ENCODE measurements at places on chromosomes 3 and 15. TPM values are rescaled to one million over a fixed set of nuclear protein-coding genes. Genes with fewer than 3 reads are reported as not detected.
A peak's percentile ranks its signal among the peaks of the same experiment; 100 is the strongest.

- DNase-seq, result no peak
Observed at GRCh38 chr15:74180881-74181602, 7.5 kb downstream of the ISLR start.

GRCh38 chr15:69468241-69469121 lies 15.9 kb downstream of the RPLP1 start:
- DNase-seq, result no peak

- DNase-seq, result no peak
Observed at GRCh38 chr15:64599716-64600115, 139.3 kb downstream of the ZNF609 start.

DNA sequence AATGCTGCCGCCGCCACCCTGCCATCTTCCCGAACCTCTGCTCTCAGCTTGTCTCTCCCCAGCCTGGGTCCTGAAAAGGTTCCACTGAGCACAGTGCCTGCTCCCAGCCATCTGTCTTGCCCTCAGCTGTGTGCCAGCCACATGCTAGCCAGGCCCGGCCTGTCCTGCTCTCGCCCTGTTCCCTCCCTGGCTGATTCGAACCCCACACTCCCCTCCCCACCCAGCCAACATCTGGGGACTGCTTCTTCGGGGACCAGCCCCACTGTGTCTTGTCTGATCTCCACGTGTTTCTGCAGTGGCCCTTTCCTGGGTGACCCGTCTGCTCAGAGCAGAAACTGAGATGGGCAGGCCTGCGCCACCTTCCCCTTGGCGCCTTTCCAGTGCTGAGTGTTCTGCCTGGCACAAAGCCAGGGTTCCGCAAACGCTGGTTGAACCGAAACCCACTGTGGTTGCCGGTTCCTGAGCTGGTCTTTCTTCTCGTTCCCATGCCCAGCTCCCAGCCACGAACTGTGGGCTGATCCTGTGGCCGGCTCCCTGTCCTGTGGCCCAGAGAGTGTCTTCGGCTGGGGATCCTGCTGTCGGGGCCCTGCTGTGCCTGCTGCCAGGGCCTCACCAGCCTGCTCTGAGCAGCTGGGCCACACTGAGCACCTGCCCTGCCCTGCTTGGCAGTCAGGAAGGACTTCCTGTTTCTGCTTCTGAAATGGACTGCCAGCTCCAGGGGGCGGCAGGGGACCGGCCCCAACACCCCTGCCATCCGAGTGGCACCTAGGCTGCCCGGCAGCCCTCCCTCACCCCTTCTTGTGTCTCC lies 62.7 kb upstream of the KLF13 start:
- no peak for DNase-seq

Gene SLC25A20
- 8.7 TPM for total RNA-seq

Gene CD200R1
- not detected for total RNA-seq

DNA sequence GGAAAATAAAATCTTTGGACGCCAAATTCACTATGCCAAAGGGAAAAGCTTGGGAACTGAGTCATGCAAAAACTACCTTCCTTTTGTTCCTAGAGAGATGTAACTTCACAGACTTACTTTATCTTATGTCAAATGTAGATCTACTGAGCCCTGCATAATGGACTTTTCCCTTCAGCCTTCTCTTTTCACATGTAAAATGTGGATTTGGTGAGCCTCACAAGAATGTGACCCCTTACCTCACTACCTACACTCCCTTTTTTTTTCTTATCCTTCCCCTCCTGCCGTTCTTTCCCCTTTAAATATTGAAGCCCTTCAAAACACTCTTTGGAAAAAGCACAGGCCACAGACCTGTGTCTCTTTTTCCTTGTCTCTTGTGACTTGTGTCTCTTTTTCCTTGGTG lies 14.0 kb upstream of the PCCB start:
- DNase-seq, result no peak

GRCh38 chr3:4290272-4290893 lies 12.8 kb upstream of the SETMAR start:
- DNase-seq, result no peak

DNA sequence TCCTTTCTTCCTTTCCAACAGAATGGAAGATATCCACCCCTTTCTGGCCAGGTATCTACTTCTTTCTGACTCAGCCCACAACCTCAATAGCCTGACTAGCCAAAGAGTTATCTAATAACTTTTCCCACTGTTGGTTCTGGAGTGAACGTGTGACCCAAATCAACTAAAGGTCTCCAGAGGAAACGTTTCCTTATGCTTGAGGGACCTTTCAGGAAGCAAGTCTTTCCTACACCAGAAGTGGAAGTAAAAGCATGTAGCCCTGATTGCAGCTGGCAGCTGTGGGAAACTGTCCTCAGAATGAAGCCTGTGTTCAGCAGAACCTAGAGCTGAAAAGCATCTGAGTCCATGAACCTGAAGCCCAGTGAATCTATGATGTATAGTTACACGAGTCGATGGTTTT lies 34.7 kb upstream of the PHLDB2 start:
- DNase-seq, result no peak

DNA sequence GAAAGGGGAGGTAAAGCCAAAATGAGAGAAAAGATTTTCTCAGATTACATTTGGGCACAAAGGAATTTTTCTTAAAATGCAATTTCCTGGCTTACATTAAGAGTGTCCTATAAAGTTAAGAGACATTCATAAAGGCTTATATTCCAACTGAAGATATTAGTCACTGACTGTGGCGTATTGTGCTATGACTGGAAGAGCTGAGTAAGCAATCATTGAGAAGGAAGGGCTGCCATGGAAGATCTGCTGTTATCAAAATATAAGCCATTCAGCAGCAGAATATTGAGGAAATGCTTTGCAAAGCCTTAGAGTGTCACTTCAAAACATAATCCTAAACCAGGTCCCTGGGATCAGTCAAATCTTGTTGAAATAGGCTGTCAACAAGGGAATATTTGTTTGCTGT lies 593.9 kb downstream of the TUSC7 start:
- no peak for DNase-seq

Gene ANKRD34C
- total RNA-seq, result not detected

Gene TRIM59
- total RNA-seq, result 41.6 TPM

DNA sequence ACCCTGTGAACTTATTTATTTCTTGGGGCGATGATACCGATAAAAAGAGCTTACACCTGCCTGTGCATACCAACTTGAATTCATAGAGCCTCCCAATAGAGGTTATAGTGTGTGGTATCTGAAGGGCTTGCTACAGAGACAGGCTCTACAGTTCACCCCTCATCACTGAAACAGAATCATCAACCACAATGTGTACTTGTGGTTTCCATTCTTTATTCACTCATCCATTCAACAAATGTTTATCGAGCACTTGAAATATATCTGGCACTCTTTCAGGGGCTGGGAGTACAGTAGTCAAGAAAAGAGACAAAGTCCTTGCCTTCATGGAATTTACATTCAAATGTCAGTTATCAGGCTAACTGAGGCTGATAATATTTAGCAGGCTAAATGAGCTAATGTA lies 134.4 kb upstream of the SKOR1 start:
- no peak for DNase-seq

DNA sequence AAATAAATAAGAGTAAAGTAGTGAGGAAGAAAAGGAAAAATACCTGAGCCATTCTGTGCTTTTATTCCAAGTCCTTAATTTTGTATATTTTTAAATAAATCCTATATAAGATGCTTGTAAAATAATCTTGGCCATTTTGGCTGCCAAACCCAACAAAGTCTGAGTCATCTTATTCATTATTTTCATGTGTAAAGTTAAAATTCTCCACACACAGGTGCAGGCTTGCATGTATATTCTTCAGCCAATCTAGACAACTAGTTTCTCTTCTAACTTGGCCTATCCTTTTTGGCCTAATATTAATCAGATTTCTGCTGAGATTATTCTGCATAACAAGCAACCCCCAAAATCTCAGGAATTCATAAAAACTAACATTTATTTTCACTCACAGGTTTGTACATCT lies 189.8 kb upstream of the ATP11B start:
- no peak for DNase-seq

DNA sequence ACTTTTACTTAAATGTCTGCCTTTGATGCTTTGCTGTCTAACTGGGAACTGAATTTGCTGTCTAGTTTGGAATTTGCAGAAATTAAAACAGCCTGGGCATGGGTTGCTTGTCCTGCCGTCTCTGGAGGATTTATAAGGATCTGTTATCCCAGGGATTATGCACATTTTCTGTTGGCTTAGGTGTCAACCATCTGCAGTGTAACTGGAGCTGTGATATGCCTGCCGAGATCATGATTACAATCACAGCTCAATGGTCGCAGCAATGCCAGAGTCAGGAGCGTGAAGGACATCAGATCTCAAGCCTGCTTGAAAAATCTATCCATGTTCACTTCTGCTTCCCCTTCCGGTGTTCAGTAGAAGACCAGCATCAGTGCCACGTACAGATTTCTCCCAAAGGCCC lies 41.8 kb upstream of the SETMAR start:
- DNase-seq, result no peak

DNA sequence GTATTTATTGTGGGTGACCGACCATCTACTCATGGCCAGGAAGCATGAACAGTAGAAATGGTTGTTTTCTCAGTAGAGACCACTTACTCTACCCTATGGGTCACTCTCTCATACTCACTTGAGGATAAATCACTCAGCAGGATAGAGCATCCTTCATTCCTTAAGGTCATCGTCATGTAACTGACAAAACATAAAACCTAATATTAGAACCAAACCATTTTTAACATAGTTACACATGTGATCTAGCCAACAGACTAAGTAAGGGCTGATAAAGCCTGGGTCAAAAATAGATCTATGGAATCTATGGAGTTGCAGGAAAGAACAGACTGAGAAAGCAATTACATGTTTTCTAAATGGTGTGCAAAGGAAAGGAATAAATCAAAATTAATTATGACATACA lies 769.1 kb downstream of the NTRK3 start:
- DNase-seq, result no peak

- DNase-seq, result no peak
Observed at GRCh38 chr3:42711491-42712343, 9.1 kb upstream of the HHATL start.

GRCh38 chr3:50358355-50358910 lies 888 bp downstream of the TMEM115 start:
- DNase-seq, result no peak

GRCh38 chr3:13621381-13622221 lies 72.7 kb downstream of the FBLN2 start:
- DNase-seq, result no peak

Gene LMAN1L
- total RNA-seq, result 0.17 TPM

Gene EFCC1
- 1.0 TPM for total RNA-seq

Gene RHCG
- not detected for total RNA-seq

Gene SUCNR1
- 0.17 TPM for total RNA-seq

Gene TNFSF10
- 0.20 TPM for total RNA-seq

Gene GATM
- total RNA-seq, result 3.1 TPM

Gene RASL12
- total RNA-seq, result 0.25 TPM

GRCh38 chr3:163644172-163644571 lies 1434.1 kb downstream of the SI start:
- no peak for DNase-seq

DNA sequence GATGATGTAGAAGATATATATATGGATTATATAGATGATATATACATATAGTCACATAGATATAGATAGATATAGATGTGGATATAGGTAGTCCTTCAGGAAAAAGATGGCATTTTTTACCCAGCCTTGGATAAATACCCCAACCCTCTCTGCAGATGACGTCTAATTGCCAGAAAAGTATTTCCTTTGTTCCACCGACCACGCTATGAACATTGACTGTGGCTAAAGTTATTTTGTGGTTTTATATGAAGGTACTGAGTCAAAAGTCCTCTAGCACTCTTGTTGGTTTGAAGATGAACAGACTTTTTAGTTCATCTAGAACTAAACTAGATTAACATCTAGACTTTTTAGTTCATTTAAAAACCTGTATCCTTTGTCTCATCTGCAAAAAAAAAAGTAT lies 207.7 kb downstream of the PLOD2 start:
- no peak for DNase-seq

DNA sequence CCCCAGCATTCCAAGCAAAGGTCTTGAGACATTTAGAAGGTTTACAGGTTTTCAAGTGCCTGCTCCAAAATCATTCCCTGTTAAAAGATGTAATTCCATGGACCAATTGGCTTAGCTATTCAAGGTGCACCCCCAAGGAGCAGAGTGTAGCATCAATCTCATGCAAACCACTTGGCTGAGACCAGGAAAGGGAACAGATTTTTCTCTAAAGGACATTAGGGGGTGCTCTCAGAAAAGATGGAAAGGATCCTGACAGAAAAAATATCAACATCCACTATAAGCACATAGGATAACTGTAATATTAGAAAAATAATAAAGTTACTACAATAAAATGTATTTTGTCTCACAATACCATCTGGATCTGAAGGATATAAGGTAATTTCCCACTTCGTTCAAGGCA lies 328.0 kb upstream of the CDIN1 start:
- no peak for DNase-seq

DNA sequence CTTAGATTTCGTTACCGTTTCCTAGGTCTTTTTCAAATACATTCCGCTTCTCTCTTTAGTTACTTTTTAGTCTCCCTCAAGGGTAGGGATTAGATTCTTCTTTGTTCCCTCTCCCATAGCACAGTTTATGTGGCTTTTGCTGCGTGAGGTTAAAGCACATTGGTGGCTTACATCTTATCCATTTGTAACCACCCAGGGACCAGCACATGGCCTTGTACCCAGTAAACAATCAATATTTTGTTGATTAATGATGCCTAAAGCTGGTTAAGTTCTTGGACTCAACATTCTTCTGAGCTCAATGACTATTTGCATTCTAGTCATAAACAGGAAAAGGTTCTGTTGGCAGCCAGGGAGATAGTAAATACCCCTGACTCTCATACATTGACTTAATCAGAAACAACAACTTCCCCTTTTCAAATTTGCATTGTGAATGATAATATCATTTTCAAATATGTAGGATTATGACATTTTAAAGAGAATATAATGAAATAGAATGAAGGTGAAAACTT lies 60.2 kb downstream of the CACNA1D start:
- no peak for DNase-seq

GRCh38 chr15:42608752-42609488 lies 33.5 kb downstream of the STARD9 start:
- no peak for DNase-seq

DNA sequence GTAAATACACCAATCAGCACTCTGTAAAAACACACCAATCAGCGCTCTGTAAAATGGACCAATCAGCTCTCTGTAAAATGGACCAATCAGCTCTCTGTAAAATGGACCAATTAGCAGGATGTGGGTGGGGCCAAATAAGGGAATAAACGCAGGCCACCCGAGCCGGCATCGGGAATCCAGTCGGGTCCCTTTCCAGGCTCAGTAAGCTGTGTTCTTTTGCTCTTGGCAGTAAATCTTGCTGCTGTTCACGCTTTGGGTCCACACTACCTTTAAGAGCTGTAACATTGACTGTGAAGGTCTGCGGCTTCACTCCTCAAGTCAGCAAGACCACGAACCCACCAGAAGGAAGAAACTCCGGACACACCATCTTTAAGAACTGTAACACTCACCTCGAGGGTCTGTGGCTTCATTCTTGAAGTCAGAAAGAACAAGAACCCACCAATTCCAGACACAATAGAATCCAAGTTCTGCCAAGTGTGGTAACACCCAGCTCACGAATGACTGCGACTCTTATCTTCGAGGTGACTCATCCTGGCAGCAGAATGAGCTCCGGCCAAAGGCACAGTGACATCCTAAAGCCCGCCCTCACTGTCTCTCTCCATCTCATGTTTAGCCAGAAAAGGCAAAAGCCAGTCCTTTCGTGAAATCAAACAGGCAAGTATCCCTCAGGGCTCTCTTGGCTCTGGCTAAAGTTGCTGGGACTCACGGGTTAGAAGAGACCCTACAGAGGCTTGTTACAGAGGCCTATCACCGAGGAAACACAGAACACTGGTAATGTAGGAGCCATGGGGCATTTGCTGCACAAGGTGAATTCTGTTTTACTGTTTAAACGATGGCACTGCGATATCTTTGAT lies 155.2 kb downstream of the FAM43A start:
- peak; percentile 4 for DNase-seq

Measured in HCT116 (cell line).